ENCODE measurements at places on chromosomes 3 and 15. TPM values are rescaled to one million over a fixed set of nuclear protein-coding genes. Genes with fewer than 3 reads are reported as not detected.

IL12A gene
- 0.96 TPM for total RNA-seq

TJP1 gene
- total RNA-seq: 47.2 TPM

PRTG gene
- 9.6 TPM for total RNA-seq

GOLGA6L7 gene
- not detected for total RNA-seq

OCA2 gene
- total RNA-seq: 0.18 TPM

ZFYVE19 gene
- total RNA-seq: 18.8 TPM

UROC1 gene
- total RNA-seq: not detected

COLQ gene
- 0.34 TPM for total RNA-seq

SMAD6 gene
- 25.4 TPM for total RNA-seq

FBXW12 gene
- not detected for total RNA-seq

DAPK2 gene
- 3.8 TPM for total RNA-seq

ETV5 gene
- total RNA-seq: 27.0 TPM

All from A549 treated with RU486 at 1 μM for 4 hours (cell line).